Activated T-cell treated with anti-CD3 and anti-CD28 coated beads, Interleukin-2, amount 50 U/mL, for 4 hours (primary cell): ENCODE measurements at places on chromosomes 3 and 15. TPM values are rescaled to one million over a fixed set of nuclear protein-coding genes. Genes with fewer than 3 reads are reported as not detected.

DNA sequence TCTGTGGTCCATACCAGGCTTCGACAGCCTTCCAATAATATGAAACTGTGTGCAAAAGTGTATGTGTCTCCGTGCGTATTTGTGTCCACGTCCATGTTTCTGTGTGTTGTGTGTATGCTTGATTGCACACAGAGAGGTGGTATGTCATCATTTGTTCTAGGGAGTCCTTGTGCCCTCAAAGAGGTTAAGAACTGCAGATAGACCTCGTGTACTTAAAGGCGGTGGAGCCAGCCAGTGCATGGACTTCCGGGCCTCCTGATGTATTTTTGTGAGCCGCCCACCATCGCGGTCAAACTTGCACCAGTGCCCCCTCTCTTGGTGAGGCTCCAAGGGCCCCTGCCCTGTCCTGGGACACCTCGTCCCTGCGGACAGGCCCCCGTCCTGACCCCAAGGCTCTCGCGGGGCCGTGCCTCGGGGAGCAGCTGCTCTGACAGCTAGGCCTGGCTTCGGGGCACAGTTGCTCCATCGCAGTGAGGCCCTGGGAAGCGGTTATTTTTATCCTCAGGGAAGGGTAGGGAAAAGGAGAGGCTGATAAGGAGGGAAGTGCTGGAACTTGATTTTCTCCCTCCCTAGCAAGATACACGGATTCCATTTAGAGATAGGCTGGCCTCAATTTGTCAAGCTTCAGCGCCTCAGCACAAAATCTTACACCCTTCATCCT is 1.2 kb upstream of the RYK start:
- no peak for DNase-seq

GRCh38 chr3:45491344-45491743 is 103.0 kb downstream of the LARS2 start:
- no peak for DNase-seq

GRCh38 chr3:105154692-105155091 is 212.0 kb upstream of the ALCAM start:
- no peak for DNase-seq

DNA sequence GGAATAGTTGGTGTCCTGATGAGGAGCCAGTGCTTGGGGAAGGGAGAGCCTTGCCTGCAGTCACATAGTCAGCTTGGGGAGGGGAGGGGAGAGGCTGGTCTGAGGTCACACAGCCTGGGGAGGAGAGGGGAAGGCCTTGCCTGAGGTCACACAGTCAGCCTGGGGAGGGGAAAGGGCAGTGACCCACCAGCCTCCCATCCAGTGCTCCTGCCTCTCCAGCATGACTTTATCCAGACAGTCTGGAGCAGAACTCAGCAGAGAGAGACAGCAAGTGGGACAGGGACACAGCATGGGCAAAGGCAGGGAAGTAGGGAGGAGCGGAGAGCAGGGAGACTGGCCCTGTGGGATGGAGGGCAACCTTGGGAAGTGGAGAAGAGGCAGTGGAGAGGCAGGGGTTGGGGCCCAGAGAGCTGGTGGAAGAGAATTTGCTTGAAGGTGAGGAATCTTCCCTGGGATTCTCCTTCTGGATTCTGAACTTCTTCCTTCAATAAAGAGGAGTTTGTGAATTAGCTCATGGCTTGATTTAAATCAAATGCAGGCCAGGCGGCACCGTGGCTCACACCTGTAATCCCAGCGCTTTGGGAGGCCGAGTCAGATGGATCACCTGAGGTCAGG is 64.5 kb downstream of the CORO2B start:
- DNase-seq, result no peak

DNA sequence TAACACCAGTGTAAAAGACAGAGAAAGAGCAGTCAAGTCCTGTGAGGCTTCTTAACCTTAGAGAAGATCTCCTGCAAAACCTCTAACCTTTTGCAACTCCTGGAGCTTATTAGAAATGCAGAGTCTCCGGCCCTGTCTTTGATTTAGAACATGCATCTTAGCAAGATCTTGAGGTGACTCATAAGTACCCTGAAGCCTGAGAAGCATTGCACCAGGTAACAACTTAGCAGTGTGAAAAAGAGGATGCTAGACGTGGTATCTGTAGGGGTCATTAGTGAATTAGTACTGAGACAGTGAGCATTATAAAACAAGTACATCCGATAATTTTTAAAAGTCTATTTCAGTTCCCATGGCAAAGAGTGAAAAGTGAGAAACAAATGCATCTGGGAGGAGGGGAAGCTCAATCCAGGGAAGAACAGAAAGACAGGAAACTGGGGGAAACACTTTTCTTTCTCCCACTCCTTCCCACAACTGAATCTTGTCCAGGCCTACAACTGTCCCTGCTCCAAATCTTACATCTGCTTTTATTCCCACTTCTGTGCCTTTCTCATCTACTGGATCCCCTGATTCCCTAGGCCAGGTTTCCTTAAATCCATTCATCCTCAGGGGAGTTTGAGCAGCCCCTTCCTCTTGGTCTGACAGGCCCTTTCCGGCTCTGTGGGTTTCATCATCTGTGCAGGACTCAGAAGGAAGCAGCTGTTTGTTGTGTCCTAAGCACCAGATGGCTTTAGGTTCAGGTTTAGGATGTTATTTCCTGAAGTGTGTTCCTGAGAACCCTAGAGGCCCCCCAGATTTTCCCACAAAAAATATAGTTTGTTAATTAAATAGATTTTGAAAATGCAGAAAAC is 128.1 kb upstream of the IL12A start:
- no peak for DNase-seq

DNA sequence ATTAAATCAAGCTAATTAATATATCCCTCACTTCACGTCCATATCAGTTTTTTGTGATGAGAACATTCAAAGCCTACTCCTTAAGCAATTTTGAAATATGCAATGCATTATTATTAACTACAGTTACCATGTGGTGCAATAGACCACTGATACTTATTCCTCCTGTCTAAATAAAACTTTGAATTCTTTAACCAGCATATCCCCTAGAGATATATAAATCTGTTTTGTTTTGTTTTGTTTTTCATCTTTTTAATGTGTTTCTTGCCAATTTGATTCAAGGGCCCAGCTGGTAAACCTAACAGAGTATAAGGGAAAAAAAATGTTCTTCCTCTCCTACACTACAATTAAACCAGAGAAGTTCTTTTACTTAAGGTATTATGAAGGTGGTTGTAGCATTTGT is 524.2 kb downstream of the NAALADL2 start:
- no peak for DNase-seq

DNA sequence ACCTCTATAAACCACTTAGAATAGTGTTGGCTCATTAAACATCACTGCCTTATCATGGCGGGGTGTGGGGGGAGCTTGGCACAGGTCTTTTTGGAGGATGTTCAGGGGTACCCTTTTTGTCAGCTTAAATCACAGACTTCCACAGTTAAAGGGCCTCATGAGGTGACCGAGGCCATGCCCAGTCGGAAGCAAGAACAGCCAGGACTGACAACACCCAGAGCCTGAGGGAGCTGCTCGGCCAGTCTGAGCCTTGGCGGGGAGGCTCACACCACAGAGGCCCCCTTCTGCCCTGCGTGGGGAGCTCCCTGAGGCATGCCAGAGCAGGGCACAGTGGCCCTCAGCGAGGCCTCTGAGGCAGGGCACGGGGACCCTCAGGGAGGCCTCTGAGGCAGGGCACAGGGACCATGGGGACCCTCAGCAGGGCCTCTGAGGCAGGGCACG is 49.5 kb downstream of the UMPS start:
- no peak for DNase-seq

DNA sequence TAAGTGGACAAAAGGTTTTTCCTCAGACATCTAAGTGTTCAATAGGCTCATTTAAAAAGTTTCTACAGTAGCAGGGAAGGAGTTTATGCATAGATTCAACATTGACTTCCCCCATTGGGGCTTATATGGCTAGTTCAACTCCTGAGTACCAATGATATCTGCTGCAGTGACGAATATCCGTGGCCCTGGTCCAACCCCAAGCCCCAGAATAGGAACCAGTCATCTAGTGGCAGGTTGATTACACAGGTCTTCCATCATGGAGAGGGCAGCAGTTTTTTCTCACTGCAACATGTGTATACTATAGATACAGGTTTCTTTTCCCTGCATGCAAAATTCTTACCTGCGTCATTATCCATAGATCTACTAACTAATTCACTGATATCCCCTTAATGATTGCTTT is 45.8 kb upstream of the KPNA4 start:
- no peak for DNase-seq

DNA sequence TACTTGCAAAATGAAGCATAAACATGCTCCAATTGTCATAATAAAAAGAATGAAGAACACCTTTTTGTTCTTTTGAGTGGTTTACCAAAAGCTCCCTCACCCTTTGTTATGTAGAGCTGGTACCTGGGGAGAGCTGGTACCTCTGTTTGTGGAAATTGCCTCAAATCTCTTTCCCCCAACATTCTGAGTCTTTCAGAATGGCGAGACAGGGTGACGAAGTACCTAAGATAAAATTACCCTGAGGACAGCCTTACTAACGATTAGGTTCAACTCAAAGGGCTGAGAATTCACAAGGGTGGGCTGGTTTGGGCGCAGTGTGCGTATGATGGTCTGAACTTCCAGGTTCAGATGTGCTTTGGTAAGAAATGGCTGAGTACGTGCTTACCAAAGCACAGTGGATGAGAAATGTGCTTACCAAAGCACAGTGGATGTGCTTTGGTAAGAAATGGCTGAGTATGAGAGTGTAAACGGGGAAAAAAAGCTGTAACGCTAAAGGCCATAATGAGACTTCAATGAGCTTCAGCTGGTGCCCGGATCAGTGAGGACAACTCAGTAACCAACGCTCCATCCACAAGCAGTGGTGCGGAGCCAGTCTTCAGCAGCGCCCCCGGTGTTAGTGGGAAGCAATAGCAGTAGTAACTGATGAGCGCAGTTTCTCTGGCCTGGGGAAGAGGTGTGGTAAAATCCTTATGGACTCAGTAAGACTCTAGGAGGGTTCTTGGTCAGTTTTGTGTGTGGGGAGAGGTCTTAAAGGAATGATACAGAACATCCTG is 72.3 kb upstream of the LRIG1 start:
- no peak for DNase-seq

DNA sequence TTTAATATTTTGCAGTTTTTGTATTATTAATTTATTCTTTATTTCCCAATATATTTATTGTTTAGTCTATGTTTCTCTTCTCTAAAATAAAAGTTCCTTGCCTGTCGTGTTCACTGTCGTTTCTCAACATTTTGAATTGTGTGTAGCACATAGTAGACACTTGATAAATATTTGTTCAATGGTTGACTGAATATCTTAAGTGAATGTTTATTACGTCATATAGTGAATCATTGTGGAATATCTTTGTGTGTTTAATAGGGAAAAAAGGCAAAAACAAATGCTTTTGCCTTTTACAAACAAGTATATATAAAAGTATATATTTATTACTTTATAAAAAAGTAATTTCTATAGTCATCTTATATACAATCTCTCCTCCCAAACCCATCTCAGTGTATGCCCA is 572.3 kb downstream of the EPHA3 start:
- no peak for DNase-seq

DNA sequence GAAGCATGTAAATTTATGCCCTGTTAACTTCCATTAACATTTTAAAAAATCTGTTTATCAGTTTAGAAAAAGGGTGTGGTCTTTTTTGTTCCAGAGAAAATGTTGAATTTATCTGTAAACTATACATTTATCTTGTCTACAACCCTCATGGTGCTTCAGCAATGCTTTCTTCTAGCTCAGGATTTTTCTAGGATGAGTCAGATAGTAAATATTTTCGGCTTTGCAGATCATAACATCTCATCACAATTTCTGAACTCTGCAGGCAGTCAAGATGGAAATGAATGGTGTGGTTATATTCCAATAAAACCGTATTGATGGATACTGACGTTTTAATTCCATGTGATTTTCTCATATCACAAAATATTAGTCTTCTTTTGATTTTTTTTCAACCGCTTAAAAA is 70.5 kb upstream of the FOXB1 start:
- DNase-seq, result no peak

Gene SHC4
- 1.7 TPM for total RNA-seq

Gene ALDH1L1
- 0.29 TPM for total RNA-seq

Gene NOP10
- 295 TPM for total RNA-seq

Gene AP3B2
- total RNA-seq, result 0.18 TPM

Gene HRG
- total RNA-seq, result not detected

Gene DPH3
- total RNA-seq, result 33.4 TPM

Gene SLC15A2
- total RNA-seq, result 0.92 TPM

Gene RBMS3
- 0.81 TPM for total RNA-seq

Gene NDUFAF3
- total RNA-seq, result 155 TPM
